Pancreas (tissue), 10 donors: ENCODE measurements at places on chromosomes 5 and 9.
A peak's percentile ranks its signal among the peaks of the same experiment; 100 is the strongest.

- no peak for DNase-seq
Measured at GRCh38 chr9:35355939-35356338, 134.0 kb upstream of the RUSC2 start.

GRCh38 chr9:7169717-7170389, 412.1 kb downstream of the KDM4C start:
- no peak for DNase-seq

DNA sequence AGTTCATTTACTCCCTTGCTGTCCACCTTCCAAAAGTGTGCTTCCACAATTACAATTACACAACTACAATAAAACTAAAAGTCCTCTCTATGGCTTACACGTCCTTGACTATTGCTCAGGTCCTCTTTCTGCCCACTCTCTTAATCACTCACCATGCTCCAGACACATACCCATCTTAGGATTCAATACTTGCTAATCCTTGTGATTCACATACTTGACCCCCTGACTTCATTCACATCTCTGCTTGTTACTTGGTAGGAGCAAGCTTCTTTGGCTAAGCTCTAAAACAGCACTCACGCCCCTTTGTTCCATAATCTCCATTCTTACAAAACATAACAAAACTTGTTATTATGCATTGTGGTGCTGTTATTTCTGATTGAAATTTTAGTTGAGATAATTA, 215.8 kb downstream of the EDIL3 start:
- no peak for DNase-seq

DNA sequence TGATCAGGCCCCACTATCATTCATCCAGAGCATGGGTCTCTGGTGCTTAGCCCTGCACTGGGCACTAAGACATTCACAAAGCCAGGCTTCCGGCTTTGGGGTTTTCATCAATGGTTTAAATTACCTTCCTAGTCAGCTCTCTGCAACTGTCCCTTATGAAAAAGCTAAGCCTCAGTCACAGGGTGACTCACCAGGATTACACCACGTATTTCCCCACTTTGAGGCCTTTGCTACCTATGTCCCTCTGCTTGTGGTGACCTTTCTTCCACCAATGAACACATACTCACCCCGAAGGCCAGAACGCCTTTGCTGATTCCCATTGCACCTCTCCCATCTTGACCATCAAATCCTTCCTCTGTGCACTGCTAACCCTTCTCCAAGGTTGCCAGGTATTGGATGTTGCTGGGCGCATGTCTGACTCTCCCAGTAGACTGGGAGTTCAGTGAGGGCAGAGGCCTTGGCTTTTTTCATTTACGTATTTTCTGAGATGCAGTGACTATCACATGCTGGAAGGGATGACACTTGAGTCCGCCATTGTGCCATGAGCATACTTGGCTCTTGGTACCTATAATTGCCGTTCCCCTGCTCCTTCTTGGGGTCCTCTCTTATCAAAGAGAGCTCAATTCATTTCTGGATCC, 58.7 kb upstream of the TNFSF8 start:
- DNase-seq = no peak

DNA sequence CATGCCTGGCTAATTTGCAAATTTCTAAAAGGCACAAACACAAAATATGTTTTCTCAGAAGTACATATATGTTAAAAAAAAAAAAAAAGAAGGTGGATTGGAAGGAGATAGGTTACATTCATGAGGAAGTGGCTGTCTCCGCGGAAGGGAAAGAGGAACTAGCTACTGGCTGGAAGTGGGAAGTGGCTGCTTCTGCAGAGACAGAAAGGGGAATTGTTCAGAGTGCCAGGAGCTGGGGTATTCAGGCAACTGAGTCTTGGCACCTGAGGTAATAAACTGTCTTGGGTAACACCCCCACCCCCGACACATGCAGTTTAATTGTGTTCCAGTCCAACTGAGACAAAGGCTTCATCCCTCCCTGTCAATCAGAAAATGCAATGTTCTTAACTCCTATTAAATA, 45.6 kb downstream of the S1PR3 start:
- DNase-seq = no peak

- DNase-seq = peak; percentile 92
Measured at GRCh38 chr9:127943731-127944144, 6.1 kb upstream of the DPM2 start.

GRCh38 chr5:14197056-14197455, 53.9 kb downstream of the TRIO start:
- DNase-seq = no peak
